Mesothelial cell of epicardium (in vitro differentiated cells): ENCODE measurements at places on chromosomes 2 and 18. TPM values are rescaled to one million over a fixed set of nuclear protein-coding genes. Genes with fewer than 3 reads are reported as not detected.

- DNase-seq: no peak
These were observed 24.1 kb upstream of the KANSL1L start for GRCh38 chr2:210195101-210195852.

GRCh38 chr2:145617906-145618305 is 1098.0 kb upstream of the ZEB2 start:
- no peak for DNase-seq

The SPP2 gene
- not detected in 3 replicates for total RNA-seq

The CDH19 gene
- not detected in 3 replicates for total RNA-seq

- DNase-seq: no peak
These were observed 35.3 kb upstream of the ZDBF2 start for GRCh38 chr2:206239157-206239556.

DNA sequence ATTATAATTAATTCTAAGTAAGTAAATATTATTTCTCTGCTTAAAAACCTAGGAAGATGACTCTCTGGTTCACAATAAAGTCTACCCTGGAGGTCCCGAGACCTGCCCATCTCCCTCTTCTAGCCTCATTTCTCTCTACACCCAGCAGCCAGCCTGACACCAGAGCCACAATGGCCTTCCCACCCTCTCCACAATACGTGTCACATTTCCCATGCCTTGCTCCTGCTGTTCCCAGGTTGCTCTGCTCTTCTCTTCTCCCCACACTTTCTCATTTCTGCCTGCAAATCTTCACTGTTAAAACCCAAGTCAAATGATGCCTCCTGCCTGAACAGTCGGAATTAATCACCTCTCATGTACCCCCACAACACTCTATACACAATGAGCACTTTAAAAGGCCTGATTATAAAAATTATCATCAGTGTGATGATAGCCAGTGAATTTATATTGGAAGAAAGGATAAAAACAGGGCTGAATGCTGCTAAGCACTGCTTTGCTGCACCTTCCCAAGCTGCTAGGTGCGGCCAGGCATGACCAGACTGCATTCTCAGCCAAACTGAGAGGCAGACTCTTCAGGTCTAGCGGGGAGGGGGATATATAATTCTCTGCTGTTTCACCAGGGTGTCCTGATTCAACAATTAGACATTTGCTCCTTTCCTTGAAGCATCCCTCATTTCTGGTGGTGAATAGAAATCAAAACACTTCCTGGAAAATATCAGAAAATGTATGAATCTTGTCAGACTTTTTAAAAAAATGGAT is 160.6 kb downstream of the DTNA start:
- no peak for DNase-seq

GRCh38 chr18:50057009-50057408 is 137.9 kb downstream of the MYO5B start:
- DNase-seq: no peak

The MARCHF4 gene
- total RNA-seq: 0.05 to 0.09 TPM (median 0.09 TPM) in 3 replicates

The ARL4C gene
- 18.4 to 21.4 TPM (median 20.7 TPM) in 3 replicates for total RNA-seq

- DNase-seq: no peak
These were observed 2.2 kb downstream of the HMSD start for GRCh38 chr18:63951302-63951705.

The ARHGAP25 gene
- 1.2 to 1.4 TPM (median 1.3 TPM) in 3 replicates for total RNA-seq

The CAPN14 gene
- 0.40 to 0.54 TPM (median 0.47 TPM) in 3 replicates for total RNA-seq

The MAPK4 gene
- 6.1 to 6.3 TPM (median 6.1 TPM) in 3 replicates for total RNA-seq

The G6PC2 gene
- total RNA-seq: not detected in 3 replicates

The TMEM169 gene
- total RNA-seq: 0.71 to 0.84 TPM (median 0.78 TPM) in 3 replicates

DNA sequence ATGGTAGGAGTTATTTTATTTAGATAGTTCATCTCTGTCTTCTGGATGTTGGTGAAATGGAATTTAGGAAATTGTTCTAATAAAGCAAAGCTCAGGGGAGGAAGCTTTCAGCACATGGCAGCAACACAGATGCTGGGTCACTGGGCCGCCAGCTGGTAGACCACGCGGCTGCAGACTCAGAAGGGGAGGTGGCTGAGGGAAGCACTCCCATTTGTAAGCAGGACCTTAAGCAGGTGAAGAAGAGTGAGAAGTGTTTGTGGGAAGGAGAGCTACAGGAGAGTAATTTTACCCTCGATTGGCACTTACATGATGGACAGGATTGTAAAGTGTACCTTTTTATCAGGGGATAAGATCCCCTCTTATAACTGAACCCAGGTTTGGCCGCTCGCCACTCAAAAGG is 24.4 kb downstream of the NMS start:
- DNase-seq: no peak

The SAG gene
- total RNA-seq: not detected in 3 replicates

DNA sequence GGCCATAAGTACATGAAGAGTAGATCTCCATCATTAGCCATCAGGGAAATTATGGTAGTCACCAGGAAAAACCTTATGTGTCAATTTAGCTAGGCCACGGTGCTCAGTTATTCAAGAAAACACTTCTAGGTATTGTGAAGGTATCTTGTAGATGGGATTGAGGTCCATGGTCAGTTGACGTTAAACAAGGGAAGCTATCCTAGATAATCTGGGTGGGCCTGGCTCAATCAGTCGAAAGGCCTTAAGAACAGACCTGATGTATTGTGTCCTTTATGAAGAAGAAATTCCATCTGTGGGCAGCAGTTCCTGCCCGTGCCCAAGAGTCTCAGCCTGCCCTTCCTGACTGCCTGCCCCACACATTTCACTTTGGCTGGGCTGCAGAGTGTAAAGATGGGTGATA is 16.7 kb upstream of the CNGA3 start:
- no peak for DNase-seq

- no peak for DNase-seq
These were observed 926.2 kb downstream of the TSN start for GRCh38 chr2:122681626-122682025.

DNA sequence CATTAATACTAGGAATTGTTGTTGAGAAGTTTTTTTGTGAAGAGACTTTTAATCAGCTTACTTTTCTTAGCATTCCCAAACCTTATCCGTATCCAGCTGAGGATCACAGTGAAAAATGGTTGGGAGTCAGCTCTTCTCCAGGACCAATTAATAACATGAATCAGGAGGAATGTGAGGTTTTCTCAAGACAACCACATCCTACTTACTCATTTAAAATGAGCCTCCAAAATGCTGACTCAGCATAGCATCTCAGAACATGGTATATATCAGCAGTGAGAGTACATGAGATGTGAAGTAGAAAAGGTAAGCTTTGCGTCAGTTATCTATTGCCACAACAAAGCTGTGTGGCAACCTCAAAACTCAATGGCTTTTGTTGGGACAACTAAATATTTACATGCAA is 140.3 kb downstream of the NRP2 start:
- no peak for DNase-seq

DNA sequence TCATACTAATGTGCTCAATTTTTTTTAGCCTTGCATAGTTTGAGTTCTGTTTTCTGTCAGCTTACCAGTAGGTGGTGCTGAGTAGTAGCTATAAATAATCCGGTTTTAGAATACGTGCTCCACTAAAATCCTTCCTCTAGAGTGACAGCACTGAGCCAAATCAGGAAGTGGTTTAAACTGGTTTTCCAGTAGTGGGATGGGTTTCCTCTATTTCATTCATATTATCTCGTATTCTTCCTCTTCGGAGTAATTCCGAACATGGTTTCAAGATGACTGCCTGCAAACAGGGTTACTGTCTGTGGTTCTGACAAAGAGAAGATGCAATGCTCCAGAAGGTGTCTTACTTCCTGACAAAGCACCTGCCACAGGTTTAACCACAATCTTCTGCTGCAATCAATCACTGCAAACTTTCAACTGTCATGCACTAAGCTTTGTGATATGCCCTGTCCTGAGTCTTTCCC is 496.9 kb upstream of the VRK2 start:
- DNase-seq: no peak

The CYP20A1 gene
- 20.0 to 21.1 TPM (median 20.6 TPM) in 3 replicates for total RNA-seq

GRCh38 chr18:31048216-31048615 is 5.7 kb upstream of the DSC3 start:
- DNase-seq: no peak

DNA sequence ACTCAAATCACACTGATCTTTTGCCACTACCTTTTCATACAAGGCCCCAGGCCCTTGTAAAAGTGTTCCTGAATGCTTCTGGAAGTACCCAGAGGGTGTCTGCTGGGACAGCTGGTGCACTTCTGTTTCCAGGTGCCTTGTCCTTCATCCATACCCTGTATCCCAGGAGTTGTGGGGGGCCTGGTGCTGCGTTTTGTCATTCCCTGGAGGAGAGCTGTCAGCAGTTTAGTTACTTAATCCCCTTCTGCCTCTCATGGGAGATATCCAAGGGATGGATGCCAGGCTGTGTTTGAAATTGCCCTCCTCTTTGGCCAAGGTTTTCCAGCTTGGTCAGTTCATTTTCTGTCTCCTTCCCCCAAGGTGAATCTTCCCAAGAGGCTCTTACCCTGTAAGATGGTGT is 158.3 kb downstream of the WDSUB1 start:
- no peak for DNase-seq

The VWC2L gene
- total RNA-seq: not detected in 3 replicates

The CAPN13 gene
- 0.14 to 0.24 TPM in 2 of 3 replicates, not detected in the other for total RNA-seq

DNA sequence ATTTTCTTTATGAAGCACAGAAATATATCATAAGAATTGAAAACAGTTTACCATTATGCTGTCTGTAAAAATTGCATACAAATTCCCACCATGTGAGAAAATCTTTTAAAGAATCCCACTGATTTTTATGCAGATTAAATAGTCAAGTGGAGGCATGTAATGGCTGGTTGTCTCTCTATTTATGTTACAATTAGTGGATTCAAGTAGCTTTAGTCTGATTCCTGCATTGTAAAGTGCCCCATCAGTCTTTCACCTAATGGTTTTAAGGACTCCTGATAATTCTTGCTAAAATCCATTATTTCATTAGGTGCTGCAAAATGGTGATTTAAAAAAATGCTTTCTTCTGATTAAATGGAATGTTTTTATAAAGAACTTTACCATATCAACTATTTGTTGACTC is 148.4 kb upstream of the MYO3B start:
- DNase-seq: no peak

- DNase-seq: no peak
These were observed 282.4 kb upstream of the SLC14A2 start for GRCh38 chr18:45332871-45333270.

- DNase-seq: no peak
These were observed 113.4 kb downstream of the GBX2 start for GRCh38 chr2:236054621-236055305.

GRCh38 chr2:27007416-27008374 is 25.1 kb upstream of the TMEM214 start:
- no peak for DNase-seq

DNA sequence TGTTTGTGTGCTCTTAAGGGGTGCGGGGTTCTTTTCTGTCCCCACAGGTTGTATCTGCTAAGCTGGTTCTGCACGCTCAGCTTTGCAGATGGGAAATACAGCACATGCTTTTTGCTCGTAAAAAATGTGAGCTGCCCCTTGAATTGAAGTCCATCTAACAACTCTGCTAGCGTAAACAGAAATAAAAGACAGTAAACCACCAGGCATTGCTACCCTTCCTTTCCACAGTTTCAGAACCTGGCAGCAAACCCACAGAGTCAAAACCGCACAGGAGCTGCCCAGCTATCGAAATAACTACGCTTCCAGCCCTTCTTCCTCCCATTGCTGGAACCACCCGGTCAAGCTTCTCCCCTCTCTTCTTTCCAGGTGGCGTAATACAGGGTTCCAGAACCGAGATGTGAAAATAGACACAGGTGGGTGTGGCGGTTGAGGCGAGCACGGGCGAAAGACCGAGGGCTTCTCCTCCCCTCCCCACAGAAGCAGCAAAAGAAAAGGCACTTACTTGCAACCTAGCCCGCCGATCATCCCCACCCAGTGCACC is 479 bp downstream of the SCN9A start:
- no peak for DNase-seq

The ABCG5 gene
- not detected in 3 replicates for total RNA-seq

DNA sequence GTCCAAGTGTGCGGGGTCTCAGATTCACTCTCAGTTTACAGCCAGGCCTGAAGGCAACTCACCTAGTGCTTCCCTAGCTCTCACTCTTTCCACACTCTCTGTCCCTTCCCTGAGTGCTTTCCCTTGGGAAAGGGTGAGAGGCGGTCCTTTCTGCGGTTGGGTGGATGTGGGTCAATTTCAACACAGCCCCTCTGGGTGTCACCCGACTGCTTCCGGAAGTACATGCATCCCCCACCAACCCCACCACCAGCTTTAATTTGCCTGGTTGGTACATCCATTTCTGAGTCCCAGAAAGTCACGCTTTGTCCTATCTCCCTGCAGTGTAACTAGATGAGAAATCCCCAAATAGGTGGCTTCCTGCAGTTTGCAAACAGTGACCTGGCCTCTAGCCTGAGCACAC is 307.3 kb upstream of the MEIS1 start:
- DNase-seq: no peak

DNA sequence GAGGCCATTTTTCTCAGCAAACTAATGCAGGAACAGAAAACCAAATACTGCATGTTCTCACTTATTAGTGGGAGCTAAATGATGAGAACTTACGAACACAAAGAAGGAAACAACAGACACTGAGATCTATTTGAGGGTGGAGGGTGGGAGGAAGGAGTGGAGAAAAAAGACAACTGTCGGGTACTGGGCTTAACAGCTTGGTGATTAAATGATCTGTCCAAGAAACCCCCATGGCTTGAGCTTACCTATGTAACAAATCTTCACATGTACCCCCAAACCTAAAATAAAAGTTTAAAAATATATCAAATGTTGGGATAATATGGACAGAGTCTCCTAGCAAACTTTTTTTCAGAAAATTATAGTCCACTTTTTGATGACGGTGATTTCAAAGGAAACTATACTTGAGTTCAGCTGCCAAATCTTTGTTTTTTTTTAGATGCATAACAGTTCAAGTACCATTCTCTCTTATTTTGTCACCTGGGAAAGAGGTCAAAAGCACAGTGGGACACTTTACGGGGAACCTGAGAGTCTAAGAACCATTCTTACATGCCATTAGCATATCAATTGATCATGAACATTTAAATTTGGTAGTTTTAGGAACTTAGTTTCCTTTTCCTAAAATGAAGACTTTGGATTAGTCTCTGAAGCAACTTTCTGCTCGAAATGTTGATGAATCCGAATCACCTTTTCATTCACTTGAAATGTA is 835.0 kb downstream of the NRXN1 start:
- DNase-seq: no peak

- no peak for DNase-seq
These were observed 166.6 kb upstream of the TANK start for GRCh38 chr2:160993654-160994061.

GRCh38 chr2:16012626-16013358 is 72.4 kb downstream of the MYCN start:
- peak; percentile 55 for DNase-seq
